Vagina (tissue), 2 donors: ENCODE measurements at places on chromosomes 3 and 15. TPM values are rescaled to one million over a fixed set of nuclear protein-coding genes. Genes with fewer than 3 reads are reported as not detected.

DNA sequence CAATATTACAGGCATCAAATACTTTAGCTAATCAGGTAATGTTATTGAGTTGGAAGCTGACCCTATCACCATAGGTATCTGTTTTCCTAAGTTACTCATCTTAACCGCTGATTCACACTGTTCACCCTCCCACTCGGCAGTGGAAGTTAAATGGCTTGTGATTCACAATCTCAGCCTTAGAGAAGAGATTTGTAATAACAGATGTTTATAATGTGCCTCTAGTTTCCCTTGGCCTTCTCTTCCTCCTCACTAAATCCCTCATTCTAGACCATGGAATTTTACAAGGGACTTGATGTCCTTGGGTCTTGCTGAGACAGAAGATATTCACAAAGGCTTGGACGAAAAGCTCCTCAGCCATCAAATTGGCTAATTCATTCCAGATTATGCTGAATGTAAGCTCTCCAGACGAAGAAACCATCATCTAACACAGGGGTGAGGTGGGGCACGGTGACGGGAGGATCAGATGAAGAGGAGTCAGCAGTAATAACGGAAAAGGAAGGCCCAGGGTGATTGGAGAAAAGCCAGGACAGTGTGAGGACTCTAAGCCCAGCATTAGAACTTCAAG, 931.7 kb downstream of the MCTP2 start:
- no peak for DNase-seq

DNA sequence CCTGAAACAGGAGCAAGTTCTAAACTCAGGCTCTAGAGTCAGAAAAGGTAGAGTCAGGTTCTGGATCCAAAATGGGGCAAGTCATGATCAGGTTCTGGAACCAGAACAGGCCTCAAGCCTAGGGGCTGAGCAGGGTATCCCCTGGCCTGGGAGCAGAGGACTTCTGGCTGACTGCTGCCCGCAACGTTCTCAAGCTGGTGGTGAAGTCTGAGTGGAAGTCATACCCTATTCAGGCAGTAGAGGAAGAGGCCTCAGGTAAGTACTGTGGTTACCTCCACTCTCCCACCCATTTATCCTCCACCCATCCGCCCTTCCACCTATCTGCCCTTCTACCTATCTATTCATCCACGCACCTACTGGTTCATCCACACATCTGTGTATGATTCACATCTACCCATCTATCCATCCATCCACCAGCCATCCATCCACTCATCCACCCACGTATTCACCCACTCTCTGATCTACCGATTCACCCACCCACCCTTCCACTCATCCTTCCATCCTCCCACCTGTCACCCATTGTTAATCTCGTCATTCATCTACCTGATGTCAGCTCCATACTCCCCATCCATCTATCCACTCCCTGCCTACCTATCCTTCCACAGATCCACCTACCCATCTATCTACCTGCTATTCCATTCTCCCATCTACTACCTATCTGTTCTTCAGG, 8.7 kb downstream of the TTLL3 start:
- no peak for DNase-seq

- no peak for DNase-seq
These were observed 9.1 kb downstream of the RBM15B start for GRCh38 chr3:51400166-51400565.

DNA sequence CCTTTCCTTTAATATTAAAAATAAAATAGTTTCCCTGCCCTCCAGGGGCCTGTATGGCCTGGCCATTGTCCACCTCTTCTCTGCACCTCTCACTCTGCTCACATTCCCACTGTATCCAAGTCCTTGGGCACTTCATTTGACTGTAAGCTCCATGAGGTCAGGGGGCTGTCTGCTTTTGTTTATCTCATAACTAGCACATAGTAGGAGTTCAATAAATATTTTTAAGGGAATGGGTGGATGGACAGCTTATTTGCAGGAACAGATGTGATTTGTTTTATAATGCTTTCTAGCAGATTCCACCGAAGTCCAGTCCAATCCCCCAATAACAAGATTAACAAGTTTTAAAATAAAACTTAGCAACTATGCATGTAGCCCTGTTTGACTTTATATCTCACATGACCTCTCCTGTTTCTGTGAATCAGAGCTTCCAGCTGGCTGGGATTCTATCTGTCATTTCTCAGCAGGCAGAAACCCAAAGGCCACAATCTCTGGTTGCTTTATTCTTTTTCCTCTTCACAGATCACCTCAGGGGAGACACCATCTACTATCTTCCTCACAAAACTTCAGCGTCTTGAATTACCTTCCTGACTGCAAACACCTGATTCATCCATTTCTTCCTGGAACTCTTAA, 123.0 kb upstream of the NR2F2 start:
- DNase-seq: no peak

DNA sequence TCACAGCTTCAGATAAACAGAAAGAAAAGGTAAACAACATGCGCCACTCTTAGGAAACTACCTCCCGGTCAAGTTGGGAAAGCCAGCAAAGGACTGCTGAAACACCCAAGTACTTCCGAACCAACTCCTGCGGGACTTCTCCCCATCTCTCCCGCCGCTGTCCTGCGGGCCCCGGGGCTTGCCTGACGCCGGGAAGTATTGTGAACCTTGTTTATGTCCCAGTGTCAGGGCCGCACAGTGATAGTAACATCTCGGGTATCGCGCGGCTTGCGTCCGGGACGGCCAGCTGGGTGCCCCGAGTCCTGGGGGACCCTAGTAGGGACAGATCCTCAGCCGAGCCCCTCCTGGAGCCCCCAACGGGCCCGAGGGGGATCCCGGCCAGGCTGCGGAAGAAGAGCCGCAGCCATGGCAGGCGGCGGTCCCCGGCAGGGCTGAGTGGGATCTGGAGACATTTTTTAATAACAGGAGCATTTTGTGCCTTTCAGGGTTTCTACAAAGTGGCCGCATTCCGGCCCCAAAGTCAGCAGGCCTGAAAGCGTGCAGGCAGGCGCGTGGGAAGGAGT, 756 bp downstream of the CLPX start:
- DNase-seq: no peak

GRCh38 chr3:134993011-134993410, 198.0 kb downstream of the EPHB1 start:
- no peak for DNase-seq

DNA sequence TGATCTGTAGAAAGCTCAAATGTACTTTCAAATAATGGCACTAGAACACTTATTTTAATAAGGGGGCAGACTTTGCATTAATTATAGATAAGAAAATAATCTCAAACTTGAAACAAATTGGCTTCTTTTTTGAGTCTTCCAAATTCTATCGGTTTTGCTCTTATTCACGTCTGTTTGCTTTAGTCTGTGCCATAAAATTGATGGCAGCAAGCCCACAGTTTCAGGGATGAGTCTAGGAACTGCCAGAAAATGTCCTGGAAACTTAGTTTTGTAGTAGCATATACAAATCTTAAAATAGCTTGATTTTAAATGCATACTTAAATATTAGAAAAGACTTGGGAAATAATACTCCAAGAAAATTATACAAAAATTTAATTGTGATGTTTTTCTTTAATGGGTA, 39.7 kb downstream of the BCHE start:
- no peak for DNase-seq

- DNase-seq: no peak
These were observed 102.8 kb downstream of the CHSY1 start for GRCh38 chr15:101148881-101149664.

DNA sequence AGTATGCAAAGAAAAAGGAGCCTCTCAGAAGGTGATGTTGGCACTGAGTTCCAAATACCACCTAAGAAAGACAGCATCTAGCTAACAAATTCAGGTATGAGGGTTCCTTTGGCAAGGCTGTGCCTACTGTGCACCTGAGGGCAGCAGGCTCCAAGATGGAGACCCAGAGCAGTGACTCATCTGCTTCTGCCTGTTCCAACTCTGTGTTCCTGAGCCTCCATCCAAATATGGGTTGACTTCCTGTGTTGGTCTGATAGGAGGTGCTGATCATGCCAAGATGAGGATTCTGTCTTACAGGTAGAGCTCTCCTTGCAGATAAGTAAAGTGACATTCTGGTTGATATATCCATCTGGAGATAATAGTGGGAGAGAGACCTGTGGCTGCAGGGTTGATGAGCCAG, 26.0 kb downstream of the SV2B start:
- no peak for DNase-seq

DNA sequence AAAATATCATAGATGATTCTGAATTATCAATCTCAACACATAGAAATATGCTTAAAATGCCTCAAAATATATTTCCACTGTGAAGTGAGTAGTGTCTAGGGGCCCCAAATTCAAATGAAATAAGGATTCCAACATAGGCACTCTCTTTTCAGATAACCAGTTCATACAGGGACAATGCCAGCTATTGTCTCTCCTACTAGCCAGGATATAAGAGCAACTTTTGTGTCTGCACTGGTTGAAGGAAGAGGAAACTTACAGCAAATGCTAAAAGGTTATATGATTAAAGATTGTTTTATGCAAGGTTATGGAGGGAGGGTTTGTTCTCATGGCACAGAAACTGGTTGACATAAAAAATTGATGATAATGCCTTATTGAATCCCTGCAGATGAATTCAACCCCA, 579.4 kb upstream of the ALCAM start:
- no peak for DNase-seq

DNA sequence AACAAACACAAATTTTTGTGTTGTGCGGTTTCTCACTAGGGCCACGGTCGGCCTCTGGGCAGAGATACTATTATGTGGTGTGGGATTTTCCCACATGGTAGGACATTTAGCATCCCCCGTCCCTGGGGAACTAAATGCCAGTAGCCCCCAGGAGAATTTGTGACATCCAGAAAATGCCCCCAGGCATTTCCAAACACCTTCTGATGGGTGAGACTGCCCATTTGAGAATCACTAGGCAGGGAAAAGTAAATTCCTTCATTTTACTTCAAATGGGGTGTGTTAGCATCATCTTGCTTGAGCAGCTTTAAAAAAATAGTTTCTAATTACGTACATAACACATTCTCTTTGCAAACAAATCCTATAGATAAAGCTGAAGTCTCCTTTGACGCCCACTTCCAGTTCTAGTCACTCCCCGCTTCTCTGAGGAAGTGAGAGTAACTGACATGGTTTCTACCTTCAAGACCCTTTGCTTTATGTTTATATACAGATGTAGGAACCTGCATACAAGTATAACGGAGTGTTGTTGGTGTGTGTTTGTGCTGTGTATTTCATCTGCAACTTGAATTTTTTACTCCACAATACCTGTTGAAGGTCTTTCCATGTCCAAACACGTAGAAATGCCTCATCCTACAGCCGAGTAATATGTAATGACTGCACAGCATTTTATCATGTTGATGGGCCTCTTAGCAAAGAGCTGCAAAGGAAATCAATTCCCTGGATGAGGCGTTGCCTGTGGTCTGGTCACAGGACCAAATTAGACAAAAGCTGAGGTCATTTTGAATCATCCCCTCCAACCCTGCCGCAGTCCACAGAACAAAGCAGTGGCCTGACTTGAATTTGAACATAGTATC, 31.4 kb upstream of the ZBTB38 start:
- no peak for DNase-seq

- DNase-seq: no peak
These were observed 549 bp downstream of the C3orf18 start for GRCh38 chr3:50567011-50567385.

TMEM45A gene
- total RNA-seq: 46.4 TPM

NMB gene
- total RNA-seq: 12.3 TPM
